ENCODE measurements at places on chromosomes 7 and 10.

GRCh38 chr7:45975367-45975766 is 54.3 kb upstream of the IGFBP3 start:
- H3K4me1 ChIP-seq = peaks cover 10% of the 10 kb centered on the region
- H3K4me3 ChIP-seq = no peak overlapping the region
- H3K36me3 ChIP-seq = no peaks in the 10 kb centered on the region
- no peak overlapping the region for H3K27ac ChIP-seq
- H3K27me3 ChIP-seq = no peaks in the 10 kb centered on the region

- no peaks in the 10 kb centered on the region for H3K4me1 ChIP-seq
- H3K4me3 ChIP-seq = no peak overlapping the region
- no peak overlapping the region for H3K27ac ChIP-seq
- H3K36me3 ChIP-seq = no peaks in the 10 kb centered on the region
Measured at GRCh38 chr10:106107706-106108105, 1056.8 kb downstream of the SORCS1 start.

- H3K4me1 ChIP-seq = no peaks in the 10 kb centered on the region
- peaks cover 2% of the 10 kb centered on the region for H3K27me3 ChIP-seq
- H3K36me3 ChIP-seq = no peaks in the 10 kb centered on the region
- DNase-seq = no peak
- no peak overlapping the region for H3K4me3 ChIP-seq
- no peak overlapping the region for H3K27ac ChIP-seq
Measured at GRCh38 chr7:159148430-159149395, 4.0 kb upstream of the VIPR2 start.

- DNase-seq = peak; percentile 56
- H3K36me3 ChIP-seq = no peaks in the 10 kb centered on the region
- peak overlapping the region; percentile 39 for H3K4me3 ChIP-seq
- no peaks in the 10 kb centered on the region for H3K27me3 ChIP-seq
- H3K4me1 ChIP-seq = no peaks in the 10 kb centered on the region
- no peak overlapping the region for H3K27ac ChIP-seq
Measured at GRCh38 chr10:13271552-13272163, 28.2 kb downstream of the PHYH start.

DNA sequence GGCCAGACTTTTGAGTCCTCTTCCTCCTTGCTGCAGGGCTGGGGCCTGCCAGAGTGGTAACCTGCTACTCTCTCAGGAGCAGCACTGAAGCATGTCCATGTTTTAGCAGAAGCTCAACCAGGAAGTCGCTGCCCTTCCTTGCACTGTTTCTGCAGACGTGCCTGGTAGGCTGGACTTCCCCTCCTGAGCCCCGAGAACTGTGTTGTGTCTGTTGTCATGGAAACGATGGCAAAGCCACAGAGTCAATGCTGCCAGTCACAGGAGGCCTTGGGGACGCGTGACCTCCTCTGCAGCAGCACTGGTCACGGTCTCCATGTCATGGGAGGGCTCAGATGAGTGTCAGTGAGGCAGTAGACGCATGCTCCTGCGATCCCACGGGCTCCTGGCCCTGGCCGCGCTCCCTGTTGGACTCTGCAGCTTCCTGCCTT is 145.5 kb downstream of the FANK1 start:
- H3K4me3 ChIP-seq = no peak overlapping the region
- peaks cover 4% of the 10 kb centered on the region for H3K4me1 ChIP-seq
- peak overlapping the region; percentile 48 for H3K27ac ChIP-seq
- peak; percentile 97 for DNase-seq
- no peaks in the 10 kb centered on the region for H3K27me3 ChIP-seq
- H3K36me3 ChIP-seq = no peaks in the 10 kb centered on the region

DNA sequence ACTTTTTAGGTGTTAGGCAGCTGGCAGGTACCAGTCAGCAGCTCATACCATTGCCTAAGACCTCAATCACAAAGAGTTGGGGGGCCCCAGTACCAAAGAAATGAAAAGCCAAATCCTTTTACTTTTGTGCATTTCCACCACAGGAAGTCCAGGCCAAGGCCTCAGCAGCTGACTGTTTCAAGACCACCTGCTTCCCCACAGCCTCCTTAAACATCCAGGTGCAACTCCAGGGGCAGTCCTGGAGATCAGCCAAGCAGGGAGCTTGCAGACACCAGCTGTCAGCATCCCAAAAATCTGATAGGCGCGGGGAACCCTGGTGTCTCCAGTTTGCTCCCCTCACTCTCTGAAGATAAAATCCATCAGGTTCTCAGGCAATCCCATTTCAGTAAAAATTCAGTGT is 91.5 kb upstream of the EFCAB10 start:
- H3K4me1 ChIP-seq = no peaks in the 10 kb centered on the region
- no peak overlapping the region for H3K4me3 ChIP-seq
- no peaks in the 10 kb centered on the region for H3K36me3 ChIP-seq
- H3K27me3 ChIP-seq = no peaks in the 10 kb centered on the region
- no peak overlapping the region for H3K27ac ChIP-seq

- H3K4me3 ChIP-seq = no peak overlapping the region
- H3K4me1 ChIP-seq = no peaks in the 10 kb centered on the region
- H3K36me3 ChIP-seq = no peaks in the 10 kb centered on the region
Measured at GRCh38 chr7:150755473-150756099, 18.4 kb downstream of the GIMAP5 start.

GRCh38 chr7:6382817-6383216 is 64.9 kb downstream of the DAGLB start:
- no peaks in the 10 kb centered on the region for H3K4me1 ChIP-seq
- no peak overlapping the region for H3K4me3 ChIP-seq
- H3K27me3 ChIP-seq = no peaks in the 10 kb centered on the region
- H3K36me3 ChIP-seq = peaks cover 1% of the 10 kb centered on the region
- DNase-seq = no peak

- H3K27ac ChIP-seq = no peak overlapping the region
- H3K4me1 ChIP-seq = no peaks in the 10 kb centered on the region
Measured at GRCh38 chr7:156751319-156751718, 110.7 kb downstream of the RNF32 start.

GRCh38 chr7:155993420-155994278 is 181.4 kb upstream of the SHH start:
- peak; percentile 32 for DNase-seq
- H3K36me3 ChIP-seq = no peaks in the 10 kb centered on the region
- no peak overlapping the region for H3K4me3 ChIP-seq

- H3K27ac ChIP-seq = no peak overlapping the region
- H3K27me3 ChIP-seq = no peaks in the 10 kb centered on the region
Measured at GRCh38 chr10:124565565-124566221, 104.1 kb downstream of the LHPP start.

- H3K4me3 ChIP-seq = peak overlapping the region; percentile 74
- peak; percentile 4 for DNase-seq
- no peaks in the 10 kb centered on the region for H3K27me3 ChIP-seq
Measured at GRCh38 chr10:58514111-58514770, 1.6 kb downstream of the BICC1 start.

DNA sequence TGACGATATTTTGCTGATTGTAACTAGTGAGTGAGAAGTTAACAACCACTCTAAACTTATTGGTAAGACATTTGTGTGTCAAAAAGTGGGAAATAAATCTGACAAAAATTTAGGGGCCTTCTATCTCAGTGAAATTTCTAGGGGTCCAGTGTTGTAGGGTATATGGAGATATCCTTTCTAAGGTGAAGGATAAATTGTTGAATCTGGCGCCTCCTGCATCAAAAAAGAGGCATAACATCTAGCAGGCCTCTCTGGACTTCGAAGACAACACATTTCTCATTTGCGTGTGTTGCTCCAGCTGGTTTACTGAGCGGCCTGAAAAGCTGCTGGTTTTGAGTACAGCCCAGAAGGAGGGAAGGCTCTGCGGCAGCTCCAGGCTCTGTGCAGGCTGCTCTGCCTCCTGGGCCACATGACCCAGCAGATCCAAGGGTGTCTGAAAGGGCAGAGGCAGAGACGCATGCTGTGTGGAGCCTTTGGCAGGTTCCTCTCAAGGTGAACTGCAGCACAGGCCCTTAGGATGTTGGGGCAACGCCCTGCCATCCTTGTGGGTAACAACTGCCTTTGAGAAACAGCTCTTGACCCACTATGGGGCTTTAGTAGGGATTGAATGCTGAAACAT is 72.4 kb downstream of the LMBR1 start:
- no peak for DNase-seq
- H3K4me1 ChIP-seq = no peaks in the 10 kb centered on the region
- no peaks in the 10 kb centered on the region for H3K36me3 ChIP-seq
- H3K4me3 ChIP-seq = no peak overlapping the region
- no peaks in the 10 kb centered on the region for H3K27me3 ChIP-seq

DNA sequence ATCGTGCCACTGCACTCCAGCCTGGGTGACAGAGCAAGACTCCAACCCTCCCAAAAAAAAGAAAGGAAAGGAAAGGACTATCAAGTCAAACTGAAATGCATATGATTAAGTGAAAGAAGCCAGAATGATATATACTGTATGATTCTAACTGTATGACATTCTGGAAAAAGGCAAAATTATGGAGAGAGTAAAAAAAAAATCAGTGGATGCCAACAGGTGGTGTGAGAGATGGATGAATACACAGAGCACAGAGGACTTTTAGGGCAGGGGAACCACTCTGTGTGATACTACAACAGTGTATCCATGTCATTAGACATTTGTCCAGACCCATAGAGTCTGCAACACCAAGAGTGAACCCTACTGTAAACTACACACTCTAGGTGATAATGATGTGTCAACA is 99.2 kb downstream of the SLIT1 start:
- H3K36me3 ChIP-seq = no peaks in the 10 kb centered on the region
- H3K4me1 ChIP-seq = no peaks in the 10 kb centered on the region
- no peak for DNase-seq
- H3K4me3 ChIP-seq = no peak overlapping the region

DNA sequence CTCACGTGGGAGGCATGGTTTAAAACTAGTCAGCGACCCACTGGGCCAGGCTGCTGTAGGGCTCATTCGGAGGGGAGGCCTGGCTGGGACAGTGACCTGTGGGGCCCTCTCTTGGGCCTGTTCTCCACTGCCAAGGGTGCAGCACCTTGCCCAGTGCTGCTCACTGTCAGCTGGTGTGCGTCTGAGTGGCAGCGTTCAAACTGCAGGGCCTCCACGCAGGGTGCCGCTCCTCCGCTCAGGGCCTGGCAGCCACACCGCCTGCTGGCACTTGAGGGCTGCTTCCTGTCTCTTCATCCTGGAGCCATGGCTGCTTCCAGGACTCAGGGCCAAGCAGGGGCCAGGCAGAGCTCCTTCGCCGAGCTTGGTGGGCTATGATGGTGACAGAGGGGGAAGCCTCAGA is 18.3 kb downstream of the ADAMTS14 start:
- no peak overlapping the region for H3K27ac ChIP-seq
- no peaks in the 10 kb centered on the region for H3K27me3 ChIP-seq
- DNase-seq = no peak
- H3K4me3 ChIP-seq = no peak overlapping the region
- H3K4me1 ChIP-seq = no peaks in the 10 kb centered on the region

DNA sequence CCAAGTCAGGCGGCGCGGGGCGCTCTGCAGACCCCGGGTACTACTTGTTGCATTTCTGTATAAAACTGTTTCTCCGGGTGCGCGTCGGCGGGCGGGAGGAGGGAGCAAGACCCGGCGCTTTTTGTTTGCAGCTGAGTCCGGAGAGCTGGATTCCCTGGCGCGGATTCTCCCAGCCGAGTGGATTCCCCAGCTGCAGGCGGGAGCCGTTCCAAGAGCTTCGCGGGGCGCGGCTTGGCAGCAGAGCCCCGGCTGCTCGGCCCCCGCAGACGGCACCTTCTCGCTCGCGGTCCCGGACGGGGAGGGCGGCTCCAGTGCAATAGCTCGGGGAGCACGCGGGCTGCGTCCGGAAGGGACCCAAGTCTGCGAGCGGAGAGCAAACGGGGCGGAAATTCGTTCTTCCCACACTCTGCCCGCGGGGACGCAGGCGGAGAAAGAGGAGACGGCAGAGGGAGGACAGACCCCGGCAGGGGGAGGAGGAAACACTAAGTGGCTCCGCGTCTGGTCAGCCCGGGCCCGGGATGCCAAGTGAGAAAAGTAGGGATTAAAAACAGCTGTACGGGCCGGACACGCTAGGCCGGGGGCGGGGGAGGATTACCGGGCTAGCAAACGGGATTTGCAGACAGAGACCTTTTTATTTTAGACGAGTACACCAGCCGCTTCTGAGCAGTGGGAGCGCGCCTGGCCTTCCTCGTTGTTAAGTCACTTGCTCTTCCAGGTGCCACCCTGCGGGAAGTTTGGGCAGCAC is at the start of gene TRIL:
Gene TRIL (minus strand): TSS at position 96 of the 745 bp plus-strand sequence. CDS start 284 bp downstream, outside the sequence.
- peak within 1 kb of the TSS; percentile 91 for H3K27ac ChIP-seq
- H3K27me3 ChIP-seq = no peaks in the 10 kb centered on the region
- DNase-seq = peak; percentile 90
- H3K36me3 ChIP-seq = no peaks in the 10 kb centered on the region

DNA sequence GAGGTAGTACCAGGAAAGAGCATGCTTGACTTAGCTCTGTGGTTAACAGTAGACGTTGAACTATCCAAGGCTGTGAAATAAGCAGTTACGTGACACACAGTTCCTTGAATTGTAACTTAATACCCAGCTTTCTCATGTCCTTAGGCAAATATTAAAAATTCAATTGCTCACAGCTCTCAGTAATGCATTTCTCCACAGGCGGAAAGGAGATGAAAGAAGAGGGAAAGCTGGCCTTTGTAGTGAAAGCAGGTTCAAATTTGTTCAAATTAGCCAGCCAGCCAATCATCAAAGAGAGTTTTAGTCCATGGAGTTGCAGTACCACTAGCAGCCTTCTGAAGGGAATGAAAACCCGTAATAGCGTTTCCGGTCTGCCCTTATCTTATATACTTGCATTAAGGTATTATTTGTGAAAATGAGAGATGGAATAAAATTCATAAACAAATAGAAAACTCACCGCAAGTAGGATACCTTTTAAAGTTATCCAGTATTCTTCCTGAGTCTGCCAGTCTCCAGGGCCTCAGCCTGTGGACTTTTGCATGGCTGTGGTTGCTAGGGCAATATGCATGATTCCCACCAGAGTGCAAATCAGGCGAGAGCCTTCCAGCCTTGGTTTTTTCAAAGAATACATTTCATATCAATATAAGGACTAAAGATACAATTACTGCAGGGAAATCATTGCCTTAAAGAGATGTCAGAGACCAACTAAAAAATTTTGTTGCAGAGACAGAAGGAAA is 795.5 kb downstream of the TNS3 start:
- no peaks in the 10 kb centered on the region for H3K36me3 ChIP-seq
- H3K4me3 ChIP-seq = no peak overlapping the region
- no peaks in the 10 kb centered on the region for H3K27me3 ChIP-seq

GRCh38 chr7:36781011-36781738 is 56.9 kb upstream of the AOAH start:
- DNase-seq = no peak
- H3K27ac ChIP-seq = no peak overlapping the region
- H3K36me3 ChIP-seq = no peaks in the 10 kb centered on the region

DNA sequence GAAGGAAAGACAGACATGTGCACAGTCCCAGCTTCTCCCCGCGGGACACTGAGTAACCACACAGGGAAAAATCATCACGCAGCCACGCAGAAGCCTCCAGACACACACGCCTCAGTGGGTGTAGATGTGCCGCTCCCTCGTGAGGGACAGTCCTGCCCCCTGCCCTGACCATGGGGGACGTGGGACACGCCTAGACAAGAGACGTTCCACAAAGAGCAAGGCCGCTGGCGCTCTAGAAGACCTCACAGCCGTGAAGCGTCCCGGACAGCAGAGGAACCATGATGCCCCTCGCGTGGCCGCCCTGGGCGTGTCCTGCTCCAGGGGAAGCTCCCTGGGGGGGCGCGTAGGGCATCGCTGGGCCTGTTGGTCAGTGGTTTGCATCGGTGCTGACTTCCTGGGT is 210.8 kb downstream of the DNAJB6 start:
- peak; percentile 52 for DNase-seq
- H3K36me3 ChIP-seq = no peaks in the 10 kb centered on the region
- H3K4me3 ChIP-seq = no peak overlapping the region
- no peak overlapping the region for H3K27ac ChIP-seq
- H3K27me3 ChIP-seq = no peaks in the 10 kb centered on the region

GRCh38 chr7:134729895-134730294 is 49.5 kb upstream of the CALD1 start:
- no peak for DNase-seq
- no peaks in the 10 kb centered on the region for H3K36me3 ChIP-seq
- H3K27ac ChIP-seq = peak overlapping the region; percentile 65
- H3K27me3 ChIP-seq = no peaks in the 10 kb centered on the region
- no peak overlapping the region for H3K4me3 ChIP-seq
- peaks cover 3% of the 10 kb centered on the region for H3K4me1 ChIP-seq
